ENCODE measurements at places on chromosomes 1 and 21.

GRCh38 chr1:54275349-54275748, 75.4 kb downstream of the MRPL37 start:
- DNase-seq: no peak

- DNase-seq: no peak
Measured at GRCh38 chr1:186655876-186656275, 24.3 kb downstream of the PTGS2 start.

GRCh38 chr1:7121622-7121988, 336.4 kb downstream of the CAMTA1 start:
- DNase-seq: no peak

DNA sequence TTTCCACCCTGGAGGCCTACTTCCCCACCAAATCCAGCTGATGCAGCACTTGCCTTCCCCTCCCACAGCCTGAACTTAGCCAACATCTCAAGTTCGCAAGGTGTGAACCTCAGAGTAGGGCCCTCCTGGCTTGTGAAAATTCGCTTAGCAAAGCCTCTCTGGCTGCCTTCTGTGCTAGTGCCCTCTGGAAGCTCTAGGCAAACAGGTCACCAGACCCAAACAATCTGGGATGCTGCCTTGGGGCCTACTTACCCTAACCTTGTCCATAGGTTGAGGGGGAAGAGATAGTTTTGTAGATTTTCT, 30.3 kb upstream of the TRABD2B start:
- DNase-seq: peak; percentile 47

GRCh38 chr1:79353224-79353623, 346.7 kb upstream of the ADGRL4 start:
- no peak for DNase-seq

DNA sequence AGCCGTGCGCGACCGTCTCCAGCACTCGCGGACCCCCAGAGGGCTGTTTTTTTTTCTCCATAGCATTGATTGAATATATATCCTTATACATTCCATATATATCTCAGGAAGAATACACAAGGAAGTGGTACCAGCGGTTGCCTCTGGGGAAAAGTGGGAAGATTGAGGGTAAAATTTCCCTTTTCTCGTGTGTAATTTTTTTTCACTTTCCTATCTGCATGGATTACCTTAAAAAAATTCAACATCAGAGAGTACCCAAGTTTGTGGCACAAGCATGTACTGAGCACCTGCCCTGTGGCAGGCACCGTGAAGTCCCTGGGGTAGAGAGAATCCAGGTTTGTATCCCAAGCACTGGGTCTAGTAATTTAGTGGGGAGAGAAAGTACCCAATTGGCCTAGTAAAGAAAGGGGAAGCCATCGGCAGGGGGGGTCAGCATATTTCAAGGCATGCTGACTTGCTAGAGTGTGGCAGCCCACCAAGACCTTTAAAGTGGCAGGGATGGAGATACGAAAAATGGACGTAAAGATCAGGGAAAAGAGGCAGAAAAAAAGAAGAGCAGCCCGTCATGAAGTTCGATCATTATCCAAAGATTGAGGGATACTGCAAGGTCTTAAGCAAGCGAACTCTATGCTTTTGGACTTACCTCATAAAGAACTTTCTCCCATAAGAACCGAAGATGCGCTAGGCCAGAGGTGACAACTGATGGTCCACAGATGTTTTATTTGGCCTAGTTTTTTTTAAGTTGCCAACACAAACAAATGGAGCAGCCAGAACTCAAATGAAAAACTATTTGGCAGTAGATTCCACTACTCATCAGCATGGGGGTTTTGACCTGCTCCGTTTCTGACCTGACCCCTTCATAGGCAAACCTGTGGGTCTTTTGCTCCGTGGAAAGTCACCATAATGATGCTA, 1.5 kb upstream of the HMGN1 start:
- DNase-seq: no peak

- peak; percentile 96 for DNase-seq
Measured at GRCh38 chr1:168621356-168621755, 45.0 kb downstream of the XCL1 start.

DNA sequence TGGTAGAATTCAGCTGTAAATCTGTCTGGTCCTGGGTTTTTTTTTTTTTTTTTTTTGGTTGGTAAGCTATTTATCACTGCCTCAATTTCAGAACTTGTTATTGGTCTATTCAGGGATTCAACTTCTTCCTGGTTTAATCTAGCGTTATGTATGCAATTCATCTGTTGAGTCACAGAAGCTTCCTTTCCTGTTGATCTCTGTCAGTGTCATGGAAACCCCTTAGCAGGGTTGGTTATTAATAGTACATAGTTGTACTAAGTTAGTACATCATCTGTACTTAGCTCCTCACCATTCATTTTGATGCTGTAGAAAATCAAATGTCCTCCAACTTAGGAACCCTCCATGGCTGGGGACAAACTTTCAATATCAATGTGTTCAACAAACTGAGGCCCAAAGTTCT, 51.0 kb upstream of the BARHL2 start:
- no peak for DNase-seq

- peak; percentile 87 for DNase-seq
Measured at GRCh38 chr1:9181176-9181906, 52.4 kb upstream of the GPR157 start.

DNA sequence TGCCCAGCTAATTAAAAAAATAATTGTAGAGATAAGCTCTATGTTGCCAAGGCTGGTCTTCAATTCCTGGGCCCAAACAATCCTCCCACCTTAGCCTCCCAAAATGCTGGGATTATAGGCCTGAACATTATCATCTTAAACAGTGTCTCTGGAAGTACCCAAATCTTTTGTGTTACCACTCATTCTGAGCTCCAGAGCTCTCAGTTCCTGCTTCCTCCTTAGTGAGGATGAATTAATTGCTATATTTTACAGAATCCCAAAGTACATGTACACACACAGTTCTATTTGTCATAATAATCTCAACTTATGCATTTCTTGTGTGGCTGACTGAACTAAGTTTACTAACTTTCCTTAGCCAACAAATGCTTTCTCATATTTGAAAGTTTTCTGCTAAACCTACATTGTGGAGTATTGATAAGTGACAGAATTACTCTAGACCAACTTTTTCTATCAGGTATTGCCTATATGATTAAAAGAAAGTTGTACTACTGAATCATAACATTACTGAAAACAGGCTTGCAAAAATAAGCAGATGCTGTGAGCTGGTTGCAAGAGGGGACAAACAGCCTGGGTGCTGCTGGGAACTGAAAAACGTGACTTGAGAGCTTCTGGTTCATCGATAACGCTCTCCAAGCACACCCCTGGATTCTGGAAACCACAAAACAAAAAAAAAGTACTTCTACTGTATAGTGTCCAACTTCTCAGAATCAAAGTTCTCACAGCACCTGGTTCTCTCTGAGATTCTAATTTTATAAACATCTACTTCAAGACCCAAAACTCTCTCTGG, 15.3 kb downstream of the VAV3 start:
- no peak for DNase-seq

Data from islet precursor cell (in vitro differentiated cells).